Uterine smooth muscle cell (primary cell): ENCODE measurements at places on chromosomes 6 and 20. TPM values are rescaled to one million over a fixed set of nuclear protein-coding genes. Genes with fewer than 3 reads are reported as not detected.

Gene EMILIN3
- under 0.01 TPM in 1 of 2 replicates, not detected in the other for total RNA-seq

Gene C6orf163
- total RNA-seq, result 1.00 and 2.1 TPM in 2 replicates

Gene MCHR2
- not detected in 2 replicates for total RNA-seq

Gene CGA
- total RNA-seq, result 0.77 TPM in 1 of 2 replicates, not detected in the other

Gene GGTLC1
- not detected in 2 replicates for total RNA-seq

Gene FAXC
- 1.2 TPM in 2 replicates for total RNA-seq

Gene ISM1
- total RNA-seq, result 0.25 and 0.33 TPM in 2 replicates

Gene BPIFA1
- total RNA-seq, result not detected in 2 replicates

Gene KCNQ5
- 1.00 and 2.9 TPM in 2 replicates for total RNA-seq

Gene CASS4
- 0.12 and 0.77 TPM in 2 replicates for total RNA-seq

Gene LY6G6D
- not detected in 2 replicates for total RNA-seq

Gene CLIC5
- total RNA-seq, result not detected in 2 replicates

Gene ENPP1
- 17.4 and 31.9 TPM in 2 replicates for total RNA-seq

Gene MYBL2
- total RNA-seq, result 3.0 and 16.8 TPM in 2 replicates

Gene CST2
- not detected in 2 replicates for total RNA-seq

Gene CSTF1
- 24.7 and 42.4 TPM in 2 replicates for total RNA-seq

Gene LINC00237
- total RNA-seq, result not detected in 2 replicates

Gene BMP2
- 5.0 and 13.5 TPM in 2 replicates for total RNA-seq

Gene TFAP2B
- 0.33 TPM in 1 of 2 replicates, not detected in the other for total RNA-seq

Gene SLC22A16
- 0.11 TPM in 1 of 2 replicates, not detected in the other for total RNA-seq

Gene SLC32A1
- not detected in 2 replicates for total RNA-seq

Gene C2
- total RNA-seq, result 0.77 and 2.0 TPM in 2 replicates

Gene NECAB3
- 27.7 and 29.9 TPM in 2 replicates for total RNA-seq
